ENCODE measurements at places on chromosomes 16 and 17.

DNA sequence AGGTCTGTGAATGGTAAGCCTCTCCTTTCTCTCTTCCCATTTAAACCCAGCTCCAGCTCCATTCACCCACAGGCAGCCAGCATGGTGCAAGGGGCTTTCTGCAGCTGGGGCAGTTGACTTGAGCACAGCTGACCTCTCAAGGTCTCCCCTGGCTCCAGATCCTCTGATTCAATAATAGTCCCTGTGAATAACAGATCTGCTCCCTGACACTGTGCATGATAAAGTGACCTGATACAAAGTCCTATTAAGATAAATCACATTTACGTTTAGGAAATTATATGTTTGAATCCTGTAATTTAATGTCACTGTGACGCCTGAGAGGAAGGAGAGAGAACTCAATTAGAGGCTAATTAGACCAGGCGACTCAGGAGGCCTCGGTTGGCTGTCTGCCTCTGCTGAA is 540.4 kb upstream of the CDH11 start:
- no peak for DNase-seq

DNA sequence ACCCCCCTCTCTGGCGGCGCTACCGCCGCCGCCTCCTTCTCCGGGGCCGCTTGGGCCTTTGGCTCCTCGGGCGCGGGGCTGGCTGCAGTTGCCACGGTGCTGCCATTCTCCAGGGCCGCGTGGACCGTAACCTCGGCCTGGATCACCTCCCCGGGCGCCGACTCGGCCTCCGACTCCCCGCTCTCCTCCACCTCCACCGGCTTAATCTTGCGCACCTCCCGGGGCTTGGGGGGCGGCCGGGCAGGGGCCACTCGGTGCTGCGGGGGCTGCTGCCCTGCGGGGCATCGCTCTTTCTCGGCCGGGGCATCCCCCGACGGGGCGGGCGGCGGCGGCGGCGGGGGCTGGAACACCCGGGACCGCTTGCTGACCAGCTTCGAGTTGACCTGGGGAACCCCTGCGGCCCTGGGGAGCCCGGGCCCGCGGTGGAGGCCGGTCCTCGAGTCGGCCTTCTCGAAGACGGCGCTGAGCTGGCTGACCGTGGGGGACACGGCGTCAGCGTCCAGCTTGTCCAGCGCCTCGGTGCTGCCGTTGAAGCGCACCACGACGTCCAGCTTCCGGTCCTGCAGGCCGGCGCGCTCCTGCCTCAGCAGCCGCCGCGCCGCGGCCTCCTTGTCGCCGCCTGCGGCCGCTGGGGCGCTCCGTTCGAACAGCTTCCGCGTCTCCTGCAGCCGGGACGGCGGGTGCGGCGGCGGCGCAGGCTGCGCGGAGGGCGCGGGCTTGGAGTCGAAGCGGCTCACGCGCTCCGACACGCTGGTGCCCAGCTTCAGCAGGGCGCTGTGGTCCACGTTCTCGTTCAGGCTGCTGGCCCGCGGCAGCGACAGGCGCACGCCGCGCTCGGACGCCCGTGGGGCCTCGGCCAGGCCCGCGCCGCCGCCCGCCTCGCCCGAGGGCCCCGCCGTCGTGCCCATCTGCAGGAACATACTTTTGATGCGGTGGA is 792 bp downstream of the PPP1R9B start:
- no peak for DNase-seq

DNA sequence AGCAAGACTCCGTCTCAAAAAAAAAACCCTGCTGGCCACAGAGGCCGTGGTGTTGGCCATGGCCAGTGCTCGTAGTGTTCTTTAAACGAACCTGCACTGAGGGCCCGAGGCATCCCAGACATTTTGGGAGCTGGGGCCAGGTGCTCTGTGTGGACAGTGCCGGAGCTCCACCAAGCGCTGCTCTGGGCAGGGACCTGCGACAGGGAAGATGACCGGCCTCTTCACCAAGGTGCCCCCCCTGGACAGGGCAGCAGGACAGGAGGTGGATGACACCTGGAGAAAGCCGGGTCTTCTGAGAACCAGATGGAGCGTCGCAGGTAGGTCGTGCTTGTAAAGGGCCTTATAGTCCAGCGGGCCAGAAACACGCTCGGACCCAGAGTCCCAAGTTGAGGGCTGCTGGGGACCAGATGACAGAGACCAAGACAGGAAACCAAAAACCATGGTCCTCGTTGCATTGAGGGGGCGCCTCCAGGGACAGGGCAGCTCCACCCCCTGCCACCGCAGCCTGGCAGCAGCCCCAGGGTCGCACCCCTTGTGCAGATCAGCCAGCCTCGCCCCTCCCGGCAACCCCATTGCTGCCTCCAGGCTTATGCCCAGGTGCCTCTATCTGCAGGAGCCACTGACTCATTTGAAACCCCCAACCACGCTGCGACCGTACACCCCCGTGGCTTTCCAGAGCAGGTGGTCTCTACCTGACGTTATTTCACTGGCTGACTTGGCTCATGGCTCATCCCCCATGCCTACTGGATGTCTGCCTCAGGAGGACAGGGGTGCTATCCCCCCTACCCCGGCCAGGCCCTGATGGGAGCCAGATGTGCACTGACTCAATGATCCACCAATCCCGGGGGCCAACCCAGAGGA is 4.2 kb upstream of the NTN3 start:
- no peak for DNase-seq

DNA sequence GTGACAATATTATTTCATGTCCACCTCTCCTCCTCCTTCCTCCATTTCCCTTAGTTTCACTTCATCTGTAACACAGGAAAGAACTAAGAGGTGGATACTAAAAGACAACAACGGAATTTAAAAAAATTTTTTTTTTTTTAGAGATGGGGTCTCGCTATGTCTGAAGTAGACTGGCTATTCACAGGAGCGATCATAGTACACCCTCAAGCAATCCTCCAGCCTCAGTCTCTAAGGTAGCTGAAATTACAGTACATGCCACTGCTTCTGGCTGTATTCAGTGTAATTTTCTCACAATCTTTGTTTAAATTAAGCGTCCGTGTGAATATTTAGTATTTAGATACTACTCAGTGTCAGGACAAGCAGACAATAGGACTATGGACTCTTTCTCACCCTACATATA is 35.6 kb downstream of the FBXL20 start:
- no peak for DNase-seq

DNA sequence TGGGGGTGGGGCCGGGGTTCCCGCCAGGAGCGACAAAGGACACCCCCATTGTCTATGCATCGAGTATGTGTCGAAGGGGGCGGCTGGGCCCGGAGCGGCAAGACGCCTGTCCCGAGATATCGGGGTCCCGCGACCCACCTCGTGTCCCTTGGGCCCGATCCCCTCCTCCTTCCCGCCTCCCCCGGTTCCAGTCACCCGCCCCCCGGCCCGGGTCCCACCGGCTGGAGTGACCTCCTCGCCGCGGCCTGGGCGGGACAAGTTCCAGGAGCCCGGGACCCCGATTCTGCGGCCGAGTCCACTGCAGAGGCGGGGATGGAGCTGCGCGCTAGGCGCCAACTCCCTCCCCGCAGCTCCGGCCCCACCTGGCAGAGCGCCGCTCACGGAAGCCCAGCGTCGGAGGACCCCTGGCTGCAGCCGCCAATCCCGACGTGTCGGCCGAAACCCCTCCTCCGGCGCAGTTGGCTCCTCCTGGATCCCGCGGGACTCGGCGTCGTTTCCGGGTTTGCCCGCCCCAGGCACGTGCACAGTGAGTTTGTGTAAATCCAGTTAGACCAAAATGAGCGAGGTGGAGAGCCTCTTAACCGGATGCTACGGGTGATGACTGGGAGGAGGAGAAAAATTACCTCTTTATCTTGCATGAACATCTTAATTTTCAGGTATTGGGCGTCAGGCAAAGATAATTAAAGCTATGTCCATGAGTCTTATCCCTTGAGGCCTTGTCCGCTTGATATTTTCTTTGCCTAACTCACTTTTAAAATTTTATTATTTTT is at the start of gene NMRAL1:
NMRAL1 (minus strand) TSS at position 434 of the 770 bp plus-strand sequence. CDS start 493 bp downstream, outside the sequence.
- DNase-seq, result peak; percentile 61

DNA sequence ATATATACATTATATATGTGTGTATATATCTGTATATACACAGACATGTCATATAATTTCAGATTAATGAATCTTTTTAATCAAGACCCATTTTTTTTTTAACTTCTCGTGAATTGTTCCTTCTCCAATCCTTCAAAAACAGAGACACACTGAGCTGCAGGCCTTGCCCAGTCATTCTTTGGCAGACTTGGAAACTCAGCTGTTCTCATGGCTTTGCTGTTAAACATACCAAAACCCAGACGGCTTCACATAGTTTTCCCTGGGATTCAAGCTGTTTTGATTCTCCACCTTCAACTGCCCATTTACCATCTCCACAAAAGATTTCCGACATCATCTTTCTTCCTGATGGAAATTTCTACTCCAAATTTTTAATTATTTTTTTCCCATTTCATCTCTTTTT is 148.7 kb downstream of the KCNJ2 start:
- DNase-seq, result no peak

- DNase-seq, result no peak
Observed at GRCh38 chr17:55737976-55738501, 12.8 kb upstream of the PCTP start.

GRCh38 chr16:4522051-4522581 is 16.5 kb downstream of the CDIP1 start:
- DNase-seq, result no peak

DNA sequence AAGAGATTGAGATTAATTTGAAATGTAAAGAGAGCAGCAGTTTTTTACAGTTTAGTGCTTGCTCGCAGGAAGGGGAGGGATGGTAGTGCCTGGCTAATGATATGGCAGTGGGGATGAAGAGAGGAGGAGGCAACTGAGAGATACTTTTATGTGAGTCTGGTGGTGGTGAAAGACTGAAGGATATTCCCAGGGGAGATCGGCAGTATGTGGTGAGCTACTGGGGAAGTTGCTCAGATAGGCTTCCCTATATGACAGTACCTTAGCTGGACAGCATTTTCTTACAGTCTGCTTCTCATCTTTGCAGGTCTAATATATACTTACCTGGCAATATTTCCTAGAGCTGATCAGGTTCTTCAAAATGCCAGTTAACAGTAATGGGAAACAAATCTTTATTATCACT is 8.6 kb downstream of the CEP95 start:
- DNase-seq, result no peak

Measured in stimulated activated CD8-positive, alpha-beta memory T cell treated with anti-CD3 and anti-CD28 coated beads, Interleukin-15, amount 100 ng/mL, for 24 hours (primary cell).